Activated CD4-positive, alpha-beta memory T cell treated with anti-CD3 and anti-CD28 coated beads, Interleukin-2, amount 10 ng/mL, durations not matched to agents 7 days and 5 days (primary cell): ENCODE measurements at places on chromosomes 1 and 21.
A peak's percentile ranks its signal among the peaks of the same experiment; 100 is the strongest.

GRCh38 chr1:77468257-77468948 lies 186.6 kb downstream of the AK5 start:
- no peak for DNase-seq

DNA sequence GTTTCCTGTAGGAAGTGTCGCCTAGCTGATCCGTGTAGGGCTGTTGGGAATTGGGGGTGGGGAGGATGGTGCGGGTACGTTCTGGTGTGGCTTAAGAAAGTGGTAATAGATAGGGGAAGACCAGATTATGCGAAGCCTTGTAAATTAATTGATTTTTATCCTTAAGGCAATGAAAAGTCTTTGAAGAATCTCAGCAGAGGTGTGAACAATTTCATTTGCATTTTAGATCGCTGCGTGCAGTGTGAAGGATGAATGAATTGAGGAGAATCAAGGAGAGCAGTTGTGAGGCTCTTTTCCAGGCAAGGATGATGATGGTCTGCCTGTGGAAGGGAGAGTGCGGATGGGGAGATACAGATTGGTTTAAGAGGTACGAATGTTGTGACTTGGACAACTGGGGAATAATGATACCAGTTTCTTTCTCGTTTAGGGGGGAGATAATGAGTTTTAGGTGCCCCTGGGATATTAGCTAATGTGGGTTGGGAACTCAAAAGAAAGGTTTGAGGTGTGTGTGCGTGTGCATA lies 813 bp upstream of the DEDD start:
- DNase-seq = no peak

- no peak for DNase-seq
Observed at GRCh38 chr1:23905461-23906025, 7.6 kb downstream of the CNR2 start.

- no peak for DNase-seq
Observed at GRCh38 chr21:46069719-46070279, 28.1 kb upstream of the COL6A2 start.

DNA sequence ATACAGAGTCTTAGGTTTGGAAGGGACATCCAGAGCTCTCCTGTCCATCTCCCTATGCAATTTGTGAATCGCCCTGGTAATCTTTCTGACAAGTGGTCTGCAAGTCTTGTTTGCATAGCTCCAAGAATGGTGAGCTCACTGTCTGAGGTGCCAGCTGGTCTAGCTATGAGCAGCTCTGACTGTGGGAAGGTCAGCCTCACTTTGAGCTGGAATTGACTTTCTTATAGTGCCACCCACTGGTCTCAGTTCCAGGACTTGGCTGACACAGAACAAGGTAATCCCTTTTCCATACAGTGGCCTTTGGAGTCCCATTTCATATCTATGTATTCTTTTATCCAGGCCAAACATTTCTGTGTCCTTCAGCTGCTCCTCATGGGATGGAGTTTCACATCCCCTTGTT lies 95.6 kb upstream of the C8B start:
- no peak for DNase-seq

DNA sequence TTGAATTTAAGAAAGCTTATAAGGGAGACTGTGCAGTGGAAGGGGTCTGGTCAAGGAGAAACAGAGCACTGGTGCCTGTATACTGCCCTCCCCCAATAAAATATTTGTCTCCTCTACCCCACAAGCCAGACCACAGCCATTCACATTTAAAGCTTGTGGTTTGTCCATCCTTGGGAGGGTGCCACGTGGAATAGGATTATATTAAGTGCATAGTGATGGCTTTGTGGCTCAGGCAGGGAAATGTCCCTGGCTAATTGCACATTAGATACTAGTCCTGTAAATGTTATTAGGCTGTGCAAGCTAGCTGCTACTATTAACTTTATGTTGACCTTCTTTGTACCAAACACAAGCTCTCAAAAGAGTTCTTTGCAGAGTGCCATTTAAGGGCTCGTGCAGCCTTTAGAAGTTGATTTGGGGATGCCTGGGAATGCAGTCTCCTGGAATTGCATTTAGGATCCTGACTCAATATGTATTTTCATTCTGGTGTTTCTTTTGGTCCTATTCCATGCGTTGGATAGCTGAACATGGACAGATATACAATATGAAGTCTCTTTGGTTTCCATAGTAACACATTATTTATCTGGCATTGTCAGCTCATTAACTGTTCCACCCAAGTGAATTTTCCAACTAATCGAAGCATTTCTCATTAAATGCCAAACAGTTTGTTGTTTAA lies 210.6 kb downstream of the ROR1 start:
- DNase-seq = no peak

DNA sequence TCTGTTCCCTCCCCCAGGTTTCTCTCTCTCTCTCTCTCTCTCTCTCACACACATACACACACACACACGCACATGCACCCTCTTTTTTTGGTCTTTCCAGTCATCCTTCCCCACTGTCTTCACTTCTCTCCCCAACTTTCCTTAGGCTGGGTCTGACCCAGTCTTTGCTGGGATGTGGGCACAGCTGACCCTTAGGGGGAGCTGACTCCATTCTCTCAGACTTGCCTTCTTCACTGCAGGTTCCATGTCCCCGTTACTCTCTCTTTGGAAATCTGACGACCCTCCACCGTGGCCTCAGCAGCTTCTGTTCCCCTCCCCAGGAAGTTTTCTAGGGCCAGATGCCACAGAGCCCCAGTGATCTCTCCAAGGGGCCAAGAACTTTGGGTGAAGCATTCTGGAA lies 2.1 kb downstream of the DISP3 start:
- no peak for DNase-seq

GRCh38 chr1:60732977-60733401 lies 349.4 kb upstream of the NFIA start:
- no peak for DNase-seq

DNA sequence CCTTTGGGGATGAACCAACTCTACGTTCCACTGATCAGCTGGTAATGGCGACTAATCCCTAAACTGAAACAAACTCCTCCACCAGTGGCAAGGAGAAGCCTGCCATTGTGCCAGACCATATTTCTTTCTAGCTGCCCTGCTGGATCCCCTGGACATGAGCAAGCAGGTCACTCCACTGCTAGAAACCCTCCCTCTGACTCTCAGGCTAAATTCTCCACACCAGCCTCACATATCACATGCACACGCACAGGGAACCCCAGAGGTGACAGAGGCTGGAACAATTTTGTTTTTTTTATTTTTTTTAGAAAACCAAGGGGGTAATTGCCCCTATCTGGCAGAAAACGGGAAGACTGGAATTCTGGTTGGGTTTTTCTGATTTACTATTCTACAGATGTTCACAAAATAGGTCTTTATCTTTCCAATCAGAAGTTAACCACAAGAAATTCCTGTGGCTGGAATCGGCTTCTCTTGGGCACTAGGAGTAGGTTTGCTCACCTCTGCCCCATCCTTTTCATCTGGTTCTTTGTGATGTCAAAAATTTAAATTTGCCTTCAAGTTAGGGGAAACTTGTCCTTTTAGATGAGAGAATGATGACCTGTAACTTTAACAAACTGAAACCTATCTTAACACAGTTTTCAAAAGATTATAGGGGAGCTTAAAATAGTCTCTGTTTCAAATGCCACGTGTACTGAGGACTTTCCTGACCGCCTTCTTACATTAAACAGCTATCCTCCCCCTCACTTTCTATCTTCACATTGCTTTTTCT lies 258.1 kb downstream of the SDCCAG8 start:
- DNase-seq = no peak

DNA sequence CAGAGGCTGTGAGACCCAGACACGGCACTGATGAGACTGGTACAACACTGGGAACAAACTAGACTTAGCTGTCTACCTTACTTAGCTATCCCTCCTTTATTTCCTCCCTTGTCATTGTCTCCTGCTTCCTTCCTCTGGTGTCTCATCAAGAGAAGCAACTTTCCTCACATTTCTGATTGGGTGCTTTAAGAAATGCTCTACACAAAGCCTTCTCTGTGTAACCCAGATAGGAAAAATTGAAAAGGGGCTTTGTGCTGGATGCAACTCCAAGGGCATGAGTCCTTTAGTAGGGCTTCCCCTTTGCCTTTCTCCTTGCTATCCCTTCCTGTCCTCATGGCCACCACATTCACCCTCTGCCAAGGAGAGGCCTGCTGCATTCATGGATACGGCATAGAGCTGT lies 274.5 kb downstream of the VAV3 start:
- DNase-seq = no peak

GRCh38 chr1:203278082-203278884 lies 27.0 kb upstream of the BTG2 start:
- no peak for DNase-seq

- no peak for DNase-seq
Observed at GRCh38 chr1:29364101-29364678, 127.9 kb downstream of the PTPRU start.

DNA sequence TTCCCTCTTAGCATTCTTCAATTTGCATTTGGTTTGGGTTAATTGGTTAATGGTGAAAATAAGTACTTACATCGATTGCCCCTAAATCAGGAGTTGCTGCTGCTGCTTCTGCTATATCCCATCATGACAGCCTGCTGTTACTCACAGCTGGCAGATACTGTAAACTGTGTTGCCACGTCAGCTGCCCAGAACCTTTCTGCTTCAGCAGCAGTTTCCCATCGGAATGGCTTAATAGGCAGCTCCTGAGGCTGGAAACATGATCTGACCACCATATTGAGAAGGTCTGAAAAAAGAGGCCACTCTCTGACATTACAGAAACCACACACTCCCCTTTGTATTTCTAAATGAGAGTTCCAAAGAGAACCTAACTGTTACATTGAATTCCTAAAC lies 14.3 kb upstream of the SEC16B start:
- no peak for DNase-seq

GRCh38 chr1:247669225-247669624 lies 10.3 kb downstream of the OR13G1 start:
- no peak for DNase-seq

- no peak for DNase-seq
Observed at GRCh38 chr1:48853006-48853405, 76.3 kb upstream of the BEND5 start.

GRCh38 chr1:22611530-22611947 lies 24.9 kb upstream of the C1QA start:
- peak; percentile 52 for DNase-seq

DNA sequence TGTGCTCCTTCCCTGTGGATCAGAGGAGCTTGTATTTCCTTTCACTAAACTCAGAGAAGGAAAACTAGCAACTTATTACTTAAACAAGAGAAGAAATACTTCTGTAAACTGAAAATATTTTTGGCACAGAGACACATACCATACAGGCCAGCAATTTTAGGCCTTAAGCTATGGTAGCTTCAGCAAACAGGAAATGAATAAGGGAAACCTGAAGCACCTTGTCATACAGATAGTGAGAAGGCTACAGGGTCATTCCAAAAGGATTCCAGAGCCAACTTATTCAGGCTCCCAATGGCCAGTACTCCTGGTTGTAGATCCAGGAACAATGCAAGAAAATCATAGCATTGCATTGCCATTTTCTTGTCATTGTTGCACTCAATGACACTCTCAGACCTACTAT lies 9.1 kb upstream of the KYAT3 start:
- DNase-seq = no peak

- DNase-seq = no peak
Observed at GRCh38 chr21:29347274-29347681, 48.6 kb downstream of the BACH1 start.

- DNase-seq = no peak
Observed at GRCh38 chr1:77652268-77652667, 30.2 kb downstream of the ZZZ3 start.

- no peak for DNase-seq
Observed at GRCh38 chr1:100035214-100035613, 65.4 kb downstream of the SLC35A3 start.

DNA sequence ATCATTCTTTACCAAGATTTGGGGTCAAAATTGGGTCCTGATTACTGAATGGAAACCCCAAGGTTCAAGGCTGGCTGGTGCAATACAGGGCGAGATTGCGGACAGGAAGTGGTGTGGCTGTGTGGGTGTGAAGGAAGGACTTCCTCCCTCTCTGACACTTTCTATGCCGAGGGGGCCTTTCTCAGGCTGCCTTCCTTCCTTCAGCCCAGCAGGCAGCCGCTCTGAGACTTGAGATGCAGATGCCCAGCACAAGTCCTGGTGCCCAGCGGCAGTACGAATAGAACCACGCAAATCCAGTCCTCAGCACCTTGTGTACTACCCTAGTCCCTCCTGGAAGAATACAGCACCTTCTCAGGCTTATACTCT lies 16.3 kb downstream of the BATF3 start:
- DNase-seq = peak; percentile 89

DNA sequence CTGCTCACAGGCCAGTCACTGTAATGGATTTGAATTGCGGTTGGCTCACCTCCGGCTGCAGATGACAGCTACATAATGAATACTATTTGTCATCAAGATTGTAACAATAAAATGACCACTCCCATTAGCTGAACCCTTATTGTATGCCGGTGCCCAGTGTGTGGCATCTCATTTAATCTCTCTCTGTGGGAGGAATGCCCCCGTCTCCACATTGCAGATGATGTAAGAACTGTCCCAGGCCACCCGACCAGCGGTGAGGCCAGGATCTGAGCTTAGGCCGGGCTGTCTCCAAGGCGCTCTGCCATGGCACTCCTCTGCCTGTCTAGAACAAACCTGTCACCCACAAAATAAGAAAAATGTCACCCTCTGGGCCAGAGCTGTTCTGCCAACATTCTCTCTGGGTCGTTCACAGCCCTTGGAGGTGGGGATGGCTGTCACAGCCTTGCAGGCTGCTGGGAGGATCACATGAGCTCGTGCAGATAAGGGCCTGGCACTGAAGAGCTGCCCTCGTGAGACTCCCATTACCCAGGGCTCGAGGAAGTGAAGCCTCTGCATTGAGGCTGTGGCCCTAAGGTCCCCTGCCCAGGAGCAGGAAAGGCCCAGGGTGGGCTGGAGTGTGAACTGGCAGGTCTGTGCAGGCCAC lies 52.7 kb downstream of the ECE1 start:
- DNase-seq = no peak

GRCh38 chr1:60894130-60894529 lies 188.2 kb upstream of the NFIA start:
- no peak for DNase-seq

DNA sequence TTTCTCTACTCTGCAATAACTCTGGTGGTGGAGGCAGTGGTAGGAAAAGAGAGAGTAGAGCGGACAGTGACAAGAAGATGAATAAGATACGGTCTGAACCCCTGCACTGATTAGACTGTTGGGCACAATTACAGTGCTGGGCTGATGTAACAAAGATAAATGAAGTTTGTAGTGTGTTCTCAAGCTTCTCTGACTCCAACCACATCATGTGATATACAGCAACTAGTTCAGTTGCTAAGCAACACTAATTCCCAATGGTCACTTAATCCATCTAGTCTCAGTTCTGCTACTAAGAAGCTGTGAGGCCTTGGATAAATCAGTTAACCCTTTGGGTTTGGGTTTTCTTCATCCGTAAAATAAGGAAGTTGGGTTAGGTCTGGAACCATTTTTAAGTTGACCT lies 17.3 kb downstream of the DDR2 start:
- DNase-seq = no peak

GRCh38 chr1:246281639-246282038 lies 225.4 kb downstream of the SMYD3 start:
- no peak for DNase-seq

GRCh38 chr1:116764466-116764898 lies 10.3 kb downstream of the CD2 start:
- peak; percentile 66 for DNase-seq

DNA sequence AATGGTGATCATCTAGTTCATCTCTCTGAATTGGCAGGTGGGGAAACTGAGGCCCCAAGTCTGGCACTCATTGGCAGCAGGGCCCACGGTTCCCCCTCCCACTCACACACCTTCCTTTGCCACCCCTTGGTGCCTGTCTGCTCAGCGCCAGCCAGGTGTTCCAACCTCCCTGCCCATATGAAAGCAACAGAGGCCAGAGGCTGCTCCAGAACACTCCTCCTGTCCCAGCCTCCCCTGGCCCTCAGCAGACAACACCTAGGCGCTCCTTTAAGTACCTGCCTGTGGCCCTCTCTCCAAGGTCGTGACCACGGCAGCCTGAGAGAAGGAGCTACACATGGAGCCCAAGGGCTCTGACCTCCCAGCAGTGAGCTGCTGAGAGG lies 362.3 kb upstream of the VAMP3 start:
- DNase-seq = peak; percentile 5
